Cerebellum (tissue), 4 donors: ENCODE measurements at places on chromosomes 2 and 18. TPM values are rescaled to one million over a fixed set of nuclear protein-coding genes. Genes with fewer than 3 reads are reported as not detected.

PLCL1 gene
- total RNA-seq, result 13.0 TPM

IER3IP1 gene
- total RNA-seq, result 20.2 TPM

CDCA7 gene
- total RNA-seq, result 14.2 TPM

GRHL1 gene
- total RNA-seq, result 17.2 TPM

FMNL2 gene
- total RNA-seq, result 74.9 TPM
